ENCODE measurements at places on chromosomes 3 and 15.

DNA sequence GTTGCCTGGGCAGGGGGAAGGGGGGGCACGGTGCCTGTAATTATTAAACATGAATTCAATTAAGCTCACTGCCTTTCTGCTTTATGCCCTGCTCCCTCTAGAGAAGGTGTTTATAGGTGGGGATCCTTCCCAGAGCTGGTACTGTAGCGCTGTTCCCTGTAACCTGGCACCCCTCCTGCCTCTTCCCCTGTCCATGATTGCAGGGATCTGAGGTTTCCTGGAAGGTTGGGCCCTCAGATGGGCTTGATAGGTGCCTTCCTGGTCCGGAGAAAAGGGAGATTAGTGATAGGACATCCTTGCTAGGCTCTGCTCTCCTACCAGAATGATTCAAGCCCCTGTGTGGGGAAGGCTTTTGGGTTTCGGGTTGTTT is 2.1 kb upstream of the FAM131A start:
- no peak for DNase-seq

GRCh38 chr3:58217209-58217811 is 6.5 kb upstream of the DNASE1L3 start:
- no peak for DNase-seq

GRCh38 chr3:129994883-129995559 is 20.5 kb downstream of the TRH start:
- DNase-seq, result no peak

DNA sequence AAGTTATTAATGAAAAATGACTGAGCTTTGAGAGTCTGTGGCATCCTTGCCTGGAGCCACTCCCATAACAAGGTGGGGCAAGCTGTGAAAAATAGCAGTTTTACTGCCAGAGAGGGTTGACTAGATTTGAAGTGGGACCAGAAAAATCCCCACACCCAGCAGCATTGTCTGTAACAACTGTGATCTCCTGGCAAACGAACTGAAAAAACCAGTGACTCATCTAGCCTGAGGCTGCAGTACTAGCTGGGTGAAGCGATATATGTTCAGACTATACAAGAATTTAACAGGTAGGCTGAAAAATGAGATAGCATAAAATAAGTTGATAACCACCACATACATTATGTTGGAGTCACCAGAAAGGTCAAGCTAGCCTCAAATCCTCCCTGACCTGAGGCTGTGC is 64.0 kb downstream of the DPH6 start:
- DNase-seq, result no peak

DNA sequence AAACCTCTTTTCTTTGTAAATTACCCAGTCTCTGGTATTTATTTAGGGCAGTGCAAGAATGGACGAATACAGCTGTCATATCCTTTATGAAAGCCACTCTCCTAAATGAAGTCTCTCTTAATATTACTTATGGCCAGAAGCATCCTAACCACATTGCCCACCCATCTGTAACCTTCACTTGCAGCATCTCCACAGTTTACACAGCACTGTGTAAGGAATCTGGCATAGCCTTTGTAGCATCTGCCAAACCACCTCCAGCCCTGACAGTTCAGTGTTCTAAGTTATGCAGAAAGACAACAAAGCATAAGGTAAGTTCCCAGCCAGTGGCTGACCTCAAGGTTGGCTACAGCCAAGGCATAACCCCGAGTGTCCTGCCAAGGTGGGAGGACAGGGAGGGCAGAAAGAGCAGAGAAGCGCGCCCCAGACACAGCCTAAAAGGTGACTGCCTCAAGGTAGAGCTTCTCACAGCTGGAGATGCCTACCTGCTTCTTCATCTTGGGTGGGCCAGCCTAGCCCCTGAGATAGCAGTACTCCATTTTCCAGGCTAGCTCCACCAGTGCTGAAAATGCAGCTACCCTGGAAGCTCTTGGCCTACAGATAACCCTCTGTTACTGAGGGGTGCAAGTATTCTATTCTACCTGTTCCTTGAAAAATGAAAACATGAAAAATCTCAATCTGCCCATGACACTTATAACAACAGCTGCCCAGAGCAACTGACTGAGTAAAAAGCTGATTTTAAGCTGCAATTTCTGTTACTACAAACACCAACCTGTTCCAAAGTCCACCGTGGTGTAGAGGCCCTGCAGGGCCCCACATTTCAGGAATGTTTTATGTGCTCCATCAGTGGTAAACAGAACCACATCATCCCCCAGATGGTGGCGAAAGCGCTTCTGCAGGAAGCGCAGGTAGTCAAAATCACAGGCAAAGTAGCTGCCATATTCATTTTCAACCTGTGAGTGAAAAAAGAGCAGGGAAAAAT is 39.3 kb downstream of the GLB1 start:
- DNase-seq, result no peak

- DNase-seq, result no peak
Measured at GRCh38 chr3:71514621-71515020, 68.9 kb downstream of the FOXP1 start.

DNA sequence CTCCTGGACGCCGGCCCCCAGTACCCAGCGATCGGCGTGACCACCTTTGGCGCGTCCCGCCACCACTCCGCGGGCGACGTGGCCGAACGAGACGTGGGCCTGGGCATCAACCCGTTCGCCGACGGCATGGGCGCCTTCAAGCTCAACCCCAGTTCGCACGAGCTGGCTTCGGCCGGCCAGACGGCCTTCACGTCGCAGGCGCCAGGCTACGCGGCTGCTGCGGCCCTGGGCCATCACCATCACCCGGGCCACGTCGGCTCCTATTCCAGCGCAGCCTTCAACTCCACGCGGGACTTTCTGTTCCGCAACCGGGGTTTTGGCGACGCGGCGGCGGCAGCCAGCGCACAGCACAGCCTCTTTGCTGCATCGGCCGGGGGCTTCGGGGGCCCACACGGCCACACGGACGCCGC is 956 bp downstream of the ZIC1 start:
- DNase-seq, result no peak

- DNase-seq, result no peak
Measured at GRCh38 chr3:139541532-139542288, 2.2 kb upstream of the RBP1 start.

DNA sequence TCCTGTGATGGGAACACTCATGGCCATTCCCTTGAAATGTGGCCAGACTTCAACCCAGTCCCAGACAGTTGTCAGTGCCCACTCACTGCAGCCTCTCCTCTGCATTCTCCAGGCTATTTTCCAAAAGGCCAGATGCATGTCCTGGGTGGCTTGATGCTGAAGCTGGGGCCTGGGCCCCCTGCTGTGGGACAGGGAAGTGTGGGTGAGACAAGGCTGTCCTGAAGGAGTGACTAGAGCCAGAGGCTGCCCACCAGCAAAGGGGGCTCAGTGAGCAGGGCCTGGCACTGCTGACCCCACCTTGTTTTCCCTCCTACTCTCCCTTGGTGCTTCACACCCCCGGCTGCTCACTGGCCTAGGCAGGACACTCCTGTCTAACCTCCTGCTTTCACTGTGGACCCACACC is 11.9 kb downstream of the CISH start:
- DNase-seq, result no peak

DNA sequence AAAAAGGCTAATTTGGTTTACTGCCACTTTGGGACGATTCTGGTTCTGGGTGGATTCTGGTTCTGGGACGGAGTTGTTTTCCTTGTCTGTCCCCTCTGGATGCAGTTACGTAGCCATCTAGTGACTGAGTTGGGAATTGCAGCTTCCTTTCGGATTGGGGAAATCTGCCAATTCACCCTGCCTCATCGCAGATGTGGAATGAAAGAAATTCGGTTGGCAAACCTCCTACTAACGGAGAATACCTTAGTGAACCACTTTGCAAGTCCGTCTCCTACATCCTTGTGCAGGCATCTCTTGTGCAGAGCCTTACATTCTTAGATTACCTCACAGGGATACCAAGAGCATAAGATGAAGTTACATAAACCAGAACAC is 31.5 kb upstream of the AP4E1 start:
- no peak for DNase-seq

GRCh38 chr3:186983659-186984058 is 53.3 kb downstream of the ST6GAL1 start:
- DNase-seq, result no peak

- DNase-seq, result no peak
Measured at GRCh38 chr3:195119461-195120266, 151.3 kb downstream of the XXYLT1 start.

DNA sequence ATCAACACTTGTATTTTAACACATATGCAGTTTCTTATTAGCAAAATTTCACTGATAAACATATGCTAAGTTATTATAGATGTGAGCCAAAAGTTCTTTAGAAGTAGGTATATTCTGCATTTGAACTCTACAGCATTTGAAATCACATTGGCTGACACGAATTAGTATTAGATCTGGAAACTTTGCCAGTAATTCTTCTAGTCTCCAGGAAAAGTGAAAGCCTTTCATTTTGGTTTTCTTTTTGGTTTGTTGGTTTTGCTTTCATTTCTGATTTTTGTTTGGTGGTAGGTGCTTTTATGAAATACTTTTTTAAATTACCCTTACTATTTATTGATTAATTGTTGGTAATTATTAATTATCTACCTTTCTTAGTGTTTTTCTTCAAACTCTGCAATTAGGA is 72.9 kb downstream of the RBMS3 start:
- no peak for DNase-seq
